ENCODE measurements at places on chromosomes 3 and 15. TPM values are rescaled to one million over a fixed set of nuclear protein-coding genes. Genes with fewer than 3 reads are reported as not detected.

Gene TMCC1
- total RNA-seq = 43.2 TPM

Gene KBTBD8
- total RNA-seq = 7.5 TPM

Gene CPNE4
- total RNA-seq = 18.1 TPM

Gene FYTTD1
- 69.6 TPM for total RNA-seq

Gene NFKBIZ
- 18.6 TPM for total RNA-seq

Gene ECE2
- 2.0 TPM for total RNA-seq

Gene TERC
- total RNA-seq = 215 TPM

Gene ACKR2
- total RNA-seq = 1.1 TPM

Gene CCDC54
- not detected for total RNA-seq

Gene CCR1
- 1.7 TPM for total RNA-seq

Gene TPRG1
- 0.49 TPM for total RNA-seq

Gene CHRM5
- total RNA-seq = 6.8 TPM
